ENCODE measurements at places on chromosomes 3 and 15.

GRCh38 chr3:135784557-135784956 lies 181.0 kb upstream of the PPP2R3A start:
- DNase-seq = no peak

DNA sequence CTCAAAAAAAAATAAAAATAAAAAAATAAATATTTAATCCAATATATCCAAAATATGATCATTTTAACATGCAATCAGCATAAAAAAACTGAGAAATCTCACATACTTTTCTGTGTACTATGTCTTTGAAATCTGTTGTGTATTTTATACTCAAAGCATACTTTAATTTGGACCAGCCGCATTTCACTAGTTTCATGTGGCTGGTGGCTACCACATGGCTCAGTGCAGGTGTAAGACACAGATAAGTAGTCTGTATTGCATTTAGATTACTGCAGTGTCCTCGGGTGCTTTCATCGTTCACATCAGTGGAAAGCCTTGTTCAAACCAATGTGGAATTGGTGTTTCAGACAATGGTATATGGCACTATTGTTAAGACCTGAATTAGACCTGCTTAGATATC lies 11.0 kb downstream of the CRTC3 start:
- DNase-seq = no peak

GRCh38 chr3:19539518-19540392 lies 391.4 kb downstream of the KCNH8 start:
- DNase-seq = no peak

DNA sequence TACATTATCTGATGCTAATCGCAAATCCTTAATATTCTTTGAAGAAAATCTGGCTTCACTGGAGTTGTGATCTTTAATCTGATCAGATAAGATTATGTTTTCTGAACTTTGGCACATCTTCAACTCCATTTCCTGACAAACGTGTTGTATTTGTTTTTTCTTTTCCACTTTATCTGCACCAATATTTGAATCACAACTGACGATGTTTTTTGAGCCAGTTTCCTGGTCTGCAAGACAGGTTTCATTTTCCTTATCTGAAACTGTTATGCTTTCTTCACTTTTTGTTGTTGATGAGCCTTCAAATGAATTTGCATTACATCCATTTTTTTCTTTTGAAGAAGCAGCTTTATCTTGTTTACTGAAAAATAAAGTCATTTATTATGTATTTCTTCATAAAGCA lies 101.5 kb downstream of the ZNF280D start:
- no peak for DNase-seq

GRCh38 chr3:44932986-44933944 lies 42.7 kb downstream of the ZDHHC3 start:
- DNase-seq = no peak

- DNase-seq = no peak
These were observed 282.9 kb downstream of the TBC1D5 start for GRCh38 chr3:17459470-17459993.

DNA sequence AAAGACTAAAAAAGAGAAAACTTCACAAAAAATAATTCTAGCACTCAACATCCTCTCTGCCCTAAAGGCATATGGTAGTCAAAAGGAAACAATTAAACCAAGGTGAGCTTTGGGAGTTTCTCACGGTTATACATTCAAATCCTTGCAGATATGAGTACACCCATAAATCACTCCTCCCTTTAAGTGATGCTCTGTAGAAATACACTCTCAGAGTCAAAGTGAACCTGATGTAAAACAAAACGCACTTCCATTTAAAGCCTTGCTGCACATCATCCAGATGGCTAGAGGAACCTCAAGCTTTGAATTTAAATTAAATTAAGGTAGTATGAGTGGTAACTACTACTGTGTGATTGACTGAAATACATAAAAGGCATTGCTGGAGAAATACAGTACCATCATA lies 36.0 kb upstream of the AADAC start:
- DNase-seq = no peak

- DNase-seq = no peak
These were observed 136.6 kb upstream of the SMAD3 start for GRCh38 chr15:66928784-66929183.

DNA sequence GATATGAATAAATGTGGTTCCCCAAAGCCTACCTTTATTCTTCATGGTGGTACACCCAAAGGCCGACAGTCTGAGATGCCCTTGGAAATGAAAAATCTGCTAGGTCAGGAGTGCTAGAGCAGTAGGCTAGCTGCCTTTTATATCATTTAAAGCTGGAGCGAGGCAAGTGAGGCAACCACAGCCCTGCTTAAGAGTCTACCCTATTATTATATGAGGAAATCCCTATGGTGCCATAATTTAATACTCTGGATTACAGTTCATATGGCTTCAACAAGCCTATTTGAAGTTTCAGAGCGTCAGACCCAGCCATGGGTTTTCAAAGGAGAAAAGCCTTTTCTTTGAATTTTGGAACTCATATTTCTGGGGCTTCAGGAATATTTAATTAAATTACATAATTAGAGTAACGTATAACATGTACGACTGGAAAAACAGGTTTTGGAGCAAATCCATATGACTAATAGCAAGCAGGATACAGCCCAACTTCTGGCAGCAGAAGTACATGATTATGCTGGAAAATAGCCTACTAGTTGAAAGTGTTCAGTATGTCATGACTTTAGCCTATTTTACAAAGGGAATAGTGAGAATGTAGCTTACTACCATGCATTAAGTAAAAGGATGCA lies 18.0 kb upstream of the SLTM start:
- no peak for DNase-seq

DNA sequence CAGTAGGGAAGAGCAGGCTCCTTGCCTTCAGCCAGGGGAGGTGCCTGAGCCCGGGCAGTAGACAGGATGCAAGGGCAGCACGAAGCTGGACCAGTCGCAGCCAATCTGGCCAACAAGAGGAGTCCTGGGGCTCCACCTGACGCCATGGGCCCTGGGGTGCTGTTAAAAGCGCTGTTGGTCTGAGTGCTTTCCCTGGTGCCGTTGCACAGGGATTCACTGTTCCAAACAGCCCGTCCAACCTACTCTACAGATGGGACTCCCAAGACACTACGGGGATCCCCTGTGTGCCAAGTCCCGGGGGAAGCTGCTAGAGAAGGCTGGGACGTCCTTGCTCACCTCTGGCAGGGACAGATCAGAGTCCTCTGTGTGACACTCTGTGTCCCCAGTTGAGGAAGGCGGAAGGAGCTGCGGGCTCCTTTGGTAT lies 632 bp downstream of the CTSH start:
- no peak for DNase-seq

DNA sequence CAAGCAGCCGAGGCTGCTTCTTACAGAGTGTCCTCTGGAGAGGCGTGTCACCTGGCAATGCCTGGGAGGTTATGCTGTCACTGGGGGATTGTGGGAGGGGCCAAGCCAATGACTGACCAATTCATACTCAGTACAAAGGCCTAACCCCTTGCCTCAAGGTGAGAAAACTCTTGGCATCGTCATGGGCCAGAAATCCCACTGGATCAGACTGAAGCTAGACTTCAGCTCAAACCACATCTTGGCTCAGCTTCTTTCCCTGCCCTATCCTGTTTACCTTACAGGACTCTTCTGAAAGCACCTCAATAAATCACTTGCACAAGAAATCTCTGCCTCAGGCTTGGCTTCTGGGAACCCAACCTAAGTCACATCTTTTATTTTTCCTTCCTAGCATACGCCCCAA lies 9.5 kb downstream of the ANAPC13 start:
- DNase-seq = no peak

DNA sequence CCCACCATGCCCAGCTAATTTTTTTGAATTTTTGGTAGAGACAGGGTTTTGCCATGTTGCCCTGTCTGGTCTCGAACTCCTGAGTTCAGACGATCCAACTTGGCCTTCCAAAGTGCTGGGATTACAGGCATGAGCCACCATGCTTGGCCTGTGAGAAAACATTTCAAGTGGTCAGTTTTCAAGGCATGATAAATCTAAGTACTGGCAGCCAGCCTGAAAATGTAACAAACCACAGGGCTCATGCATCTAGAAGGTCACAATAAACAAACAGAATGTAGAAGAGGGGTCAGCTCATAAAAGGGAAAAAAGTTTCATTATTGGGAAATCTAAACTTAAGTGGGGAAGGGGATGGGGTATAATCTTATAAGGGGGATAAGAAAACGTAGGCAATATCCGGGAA lies 39.9 kb downstream of the PPCDC start:
- DNase-seq = no peak

DNA sequence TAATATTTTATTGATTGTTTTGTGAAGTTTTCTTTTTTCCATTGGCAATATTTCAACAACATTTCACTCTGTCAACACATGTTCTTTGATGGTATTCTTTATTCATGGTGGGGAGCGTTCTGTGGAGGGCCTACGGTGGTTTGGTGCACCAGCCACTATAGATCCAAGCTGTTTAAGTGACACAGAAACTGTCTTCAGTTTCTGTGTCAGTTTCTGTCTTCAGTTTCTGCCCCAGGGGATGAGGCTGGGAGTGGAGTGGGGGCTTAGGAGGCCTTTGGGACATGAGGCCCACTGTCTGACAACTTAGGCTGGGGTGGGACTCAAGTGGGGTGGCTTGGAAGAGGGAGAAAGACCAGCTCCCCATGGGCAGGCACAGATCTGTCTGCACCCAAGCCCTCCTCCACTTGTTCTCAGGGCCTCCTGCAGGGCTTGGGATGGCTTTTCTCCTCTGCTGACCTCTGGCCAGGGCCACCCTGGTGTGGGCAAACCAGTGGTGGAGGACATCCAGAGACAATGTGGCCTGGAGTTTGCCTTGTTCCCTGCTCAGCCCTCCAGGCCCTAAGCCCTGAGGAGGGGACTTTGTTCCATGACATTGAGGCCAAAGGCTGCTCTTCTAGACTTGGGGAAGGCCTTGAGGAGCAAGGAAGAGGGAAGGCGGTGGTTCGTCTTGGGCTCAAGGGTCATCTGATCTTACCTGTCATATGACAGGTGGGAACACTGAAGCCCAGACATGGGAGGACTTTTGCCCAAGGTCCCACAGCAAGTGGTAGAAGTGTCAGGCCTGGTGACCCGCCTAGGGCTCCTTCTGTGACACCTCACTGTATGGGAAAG lies 60.3 kb upstream of the SMAD6 start:
- no peak for DNase-seq

DNA sequence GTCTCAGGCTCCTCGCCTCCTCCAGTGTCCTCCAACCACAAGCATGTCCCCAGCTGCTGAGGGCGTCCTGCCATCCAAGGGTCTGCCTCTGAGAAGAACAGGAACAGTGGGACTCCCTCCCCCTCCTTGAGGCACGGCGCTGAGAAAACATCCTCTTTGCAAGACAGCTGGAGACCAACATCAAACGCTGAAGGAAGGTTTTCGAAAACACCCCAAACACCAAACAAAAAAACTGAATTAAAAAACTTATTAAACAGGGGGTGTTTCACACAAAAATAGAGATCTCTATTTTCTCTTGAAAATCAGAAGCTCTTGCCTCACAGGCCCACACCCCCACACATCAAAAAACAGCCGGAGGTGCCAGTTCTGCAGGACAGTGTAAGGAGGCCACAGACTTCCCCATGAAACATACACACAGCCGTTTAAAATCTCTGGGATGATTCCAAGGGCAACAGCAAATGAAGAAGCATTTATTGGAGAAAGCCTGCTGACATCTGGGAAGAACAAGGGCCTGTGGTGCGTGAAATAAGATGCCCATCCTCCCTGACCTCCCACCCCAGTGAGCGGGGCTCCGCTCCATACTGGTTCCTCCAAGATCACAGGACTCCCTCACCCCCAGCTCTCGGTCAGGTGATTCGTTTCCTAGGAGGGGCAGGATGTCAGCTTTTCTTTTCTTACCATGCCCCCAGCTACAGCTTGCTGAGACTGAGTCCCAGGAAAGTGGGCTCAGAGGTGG lies 71.3 kb downstream of the NUP210 start:
- DNase-seq = no peak

- DNase-seq = peak; percentile 26
These were observed 98.2 kb upstream of the PTPRG start for GRCh38 chr3:61463191-61463590.

DNA sequence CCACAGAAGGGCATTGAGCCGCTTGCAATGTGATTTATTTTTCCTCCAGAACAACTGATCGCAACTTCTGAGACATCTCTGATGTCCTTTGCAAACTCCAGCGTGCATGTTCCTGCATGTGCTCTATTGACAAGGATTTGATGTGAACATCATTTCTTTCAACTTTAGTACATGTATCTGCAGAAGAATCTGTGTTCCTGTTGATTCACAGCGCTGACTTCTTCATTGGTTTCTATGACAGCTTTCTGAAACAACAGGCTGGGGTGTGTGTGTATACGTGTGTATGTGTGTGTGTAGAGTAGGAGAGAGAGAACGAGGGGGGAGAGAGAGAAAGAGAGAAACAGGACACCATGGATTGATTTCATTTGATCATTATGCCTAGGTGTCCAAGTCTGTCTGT lies 56.7 kb upstream of the CMTM8 start:
- DNase-seq = no peak
